Neuronal stem cell (in vitro differentiated cells): ENCODE measurements at places on chromosomes 11 and 22.

- DNase-seq: no peak
Measured at GRCh38 chr11:57156928-57157327, 24.8 kb upstream of the LRRC55 start.

GRCh38 chr22:24901448-24901847, 45.0 kb downstream of the LHFPL7 start:
- no peak for DNase-seq

GRCh38 chr11:56716379-56716854, 17.5 kb downstream of the OR9G1 start:
- no peak for DNase-seq

DNA sequence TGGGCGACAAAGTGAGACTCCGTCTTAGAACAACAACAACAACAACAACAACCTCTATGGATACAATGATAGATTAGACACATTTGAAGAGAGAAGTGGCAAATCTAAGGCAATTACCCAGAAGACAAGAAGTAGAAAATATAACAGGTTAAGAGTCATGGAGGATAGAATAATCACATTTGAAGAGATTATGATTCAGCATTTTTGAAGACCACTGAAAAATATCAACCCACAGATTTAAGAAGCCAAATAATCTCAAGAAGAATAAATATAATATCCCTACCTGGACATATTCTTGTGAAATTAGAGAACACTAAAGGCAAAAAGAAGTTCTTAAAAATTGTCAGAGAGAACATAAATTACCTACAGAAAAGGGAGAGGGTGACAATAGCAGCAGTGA, 7.9 kb downstream of the LDHC start:
- DNase-seq: no peak

DNA sequence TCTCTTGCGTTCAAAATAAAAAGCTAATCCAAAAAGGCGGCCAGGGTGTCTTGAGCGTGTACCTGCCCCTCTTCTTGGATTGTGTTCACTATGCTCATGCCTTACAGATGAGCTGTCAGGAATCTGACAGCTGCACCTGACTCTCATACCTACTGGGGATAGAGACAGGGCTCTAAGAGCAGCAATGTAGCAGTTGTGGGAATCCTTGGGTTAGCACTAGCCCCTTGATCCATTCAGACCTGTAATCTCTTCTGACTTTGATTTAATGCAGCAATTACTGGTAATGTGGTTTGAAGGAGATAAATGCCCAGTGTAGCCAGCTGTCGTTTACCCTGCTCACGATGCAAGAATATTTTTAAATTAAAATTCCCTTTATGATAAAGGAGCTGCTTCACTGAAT, 145.8 kb downstream of the APOL5 start:
- DNase-seq: no peak

- DNase-seq: peak; percentile 69
Measured at GRCh38 chr22:29268511-29269229, 602 bp downstream of the EWSR1 start.
